ENCODE measurements at places on chromosomes 11 and 22.

DNA sequence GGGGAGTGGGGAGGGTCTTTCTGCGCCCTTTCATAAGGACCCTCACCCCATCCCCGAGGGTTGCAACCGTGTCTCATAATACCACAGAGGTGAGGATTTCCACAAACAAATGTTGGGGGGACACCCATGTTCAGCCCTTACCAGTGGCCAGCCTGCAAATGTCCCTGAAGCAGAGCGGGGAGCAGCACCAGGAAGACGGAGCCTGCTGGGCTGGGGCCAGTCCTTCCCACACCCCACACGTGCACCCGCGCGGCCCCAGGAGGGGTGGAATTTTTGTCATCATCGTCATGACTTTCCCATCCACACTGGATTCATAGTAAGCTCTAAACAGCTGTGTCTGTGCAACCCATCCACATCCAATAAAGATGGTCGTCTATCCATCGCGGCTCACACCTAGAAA lies 409.8 kb downstream of the BRD1 start:
- DNase-seq, result no peak

GRCh38 chr22:45551310-45552016 lies 48.8 kb downstream of the FBLN1 start:
- no peak for DNase-seq

DNA sequence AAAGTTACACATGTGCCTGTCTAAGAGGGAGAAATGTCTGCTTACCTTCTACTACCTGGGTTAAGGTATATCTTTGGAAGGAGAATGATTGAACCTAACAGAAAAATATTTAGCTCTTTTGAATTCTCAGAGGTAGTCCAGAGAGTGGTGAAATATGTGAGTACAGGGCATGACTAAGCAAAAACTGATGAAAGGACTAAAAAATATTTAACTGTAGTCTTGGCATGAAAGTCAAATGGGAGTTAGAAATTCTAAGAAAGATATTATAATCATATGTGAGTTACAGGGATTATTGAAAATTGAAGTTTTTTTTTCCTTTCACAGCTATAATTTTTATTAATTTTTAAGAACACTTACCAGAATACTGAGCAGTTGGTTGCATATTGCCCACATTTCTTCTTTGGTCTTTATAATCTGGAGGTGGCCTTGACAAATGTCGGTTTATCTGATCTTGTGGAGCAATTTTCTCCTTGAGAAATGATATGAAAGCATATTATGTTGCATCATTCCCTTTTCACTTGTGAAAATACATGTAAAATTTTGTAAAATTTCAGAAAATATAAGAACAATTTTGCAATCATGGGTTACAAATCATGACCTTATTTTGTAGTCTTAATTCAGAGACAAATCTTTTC lies 61.4 kb upstream of the MTMR2 start:
- DNase-seq, result no peak

- DNase-seq, result peak; percentile 69
Measured at GRCh38 chr22:37457093-37457893, 28.9 kb downstream of the MFNG start.

- DNase-seq, result no peak
Measured at GRCh38 chr11:61910187-61911127, 6.9 kb downstream of the RAB3IL1 start.

DNA sequence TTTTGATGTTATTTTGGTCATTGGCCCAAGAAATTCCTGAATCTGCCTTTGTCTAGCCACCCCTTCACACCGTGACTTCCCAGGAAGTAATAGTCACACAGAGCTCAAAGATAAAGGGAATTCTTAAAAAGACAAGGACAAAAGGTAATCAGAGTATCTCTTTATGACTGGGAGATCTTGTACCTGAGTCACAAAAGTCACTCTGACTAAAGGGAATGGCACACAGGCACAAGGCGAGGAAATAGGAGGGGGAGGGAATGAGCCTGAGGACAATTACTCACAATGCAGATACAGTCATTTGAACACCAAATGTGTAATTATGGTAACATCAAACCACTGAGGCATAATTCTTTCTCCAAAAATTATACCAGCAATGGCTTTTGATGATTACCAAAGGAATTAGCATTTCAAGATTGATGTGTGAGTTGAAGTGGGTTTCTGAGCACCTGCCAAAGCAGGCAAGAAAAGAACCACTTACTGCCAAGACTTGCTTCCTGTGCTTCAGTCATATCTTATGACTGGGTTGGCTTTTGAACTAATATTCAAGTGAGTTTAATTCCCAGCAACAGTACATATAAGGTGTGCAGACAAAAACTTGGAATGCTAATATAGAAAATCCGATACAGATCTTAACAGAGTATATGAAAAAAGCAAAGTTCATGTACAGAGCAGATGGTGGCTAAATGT lies 856.4 kb downstream of the LRRC4C start:
- DNase-seq, result no peak
